ENCODE measurements at places on chromosomes 2 and 18. TPM values are rescaled to one million over a fixed set of nuclear protein-coding genes. Genes with fewer than 3 reads are reported as not detected.

DNA sequence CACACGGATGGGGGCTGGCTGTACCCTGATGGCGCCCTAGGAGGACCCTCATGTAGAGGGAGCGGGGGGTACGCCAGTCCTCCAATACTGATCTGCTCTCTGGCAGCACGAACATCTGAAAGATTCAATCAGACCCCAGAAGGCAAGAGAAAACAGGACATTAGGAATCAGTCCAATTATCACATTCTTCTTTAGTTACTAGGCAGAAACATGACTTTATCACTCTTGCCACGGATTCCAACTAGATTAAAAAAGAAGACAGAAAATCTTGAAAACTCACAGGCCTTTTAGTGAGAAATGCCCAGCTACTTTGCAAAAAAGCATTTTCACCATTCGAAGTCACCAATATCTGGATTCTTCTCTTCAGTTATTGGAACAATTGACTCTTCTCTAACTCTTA is 68.4 kb downstream of the ID2 start:
- no peaks in the 10 kb centered on the region for H3K4me1 ChIP-seq
- H3K27ac ChIP-seq, result no peak overlapping the region
- H3K27me3 ChIP-seq, result no peaks in the 10 kb centered on the region
- no peak for DNase-seq

DNA sequence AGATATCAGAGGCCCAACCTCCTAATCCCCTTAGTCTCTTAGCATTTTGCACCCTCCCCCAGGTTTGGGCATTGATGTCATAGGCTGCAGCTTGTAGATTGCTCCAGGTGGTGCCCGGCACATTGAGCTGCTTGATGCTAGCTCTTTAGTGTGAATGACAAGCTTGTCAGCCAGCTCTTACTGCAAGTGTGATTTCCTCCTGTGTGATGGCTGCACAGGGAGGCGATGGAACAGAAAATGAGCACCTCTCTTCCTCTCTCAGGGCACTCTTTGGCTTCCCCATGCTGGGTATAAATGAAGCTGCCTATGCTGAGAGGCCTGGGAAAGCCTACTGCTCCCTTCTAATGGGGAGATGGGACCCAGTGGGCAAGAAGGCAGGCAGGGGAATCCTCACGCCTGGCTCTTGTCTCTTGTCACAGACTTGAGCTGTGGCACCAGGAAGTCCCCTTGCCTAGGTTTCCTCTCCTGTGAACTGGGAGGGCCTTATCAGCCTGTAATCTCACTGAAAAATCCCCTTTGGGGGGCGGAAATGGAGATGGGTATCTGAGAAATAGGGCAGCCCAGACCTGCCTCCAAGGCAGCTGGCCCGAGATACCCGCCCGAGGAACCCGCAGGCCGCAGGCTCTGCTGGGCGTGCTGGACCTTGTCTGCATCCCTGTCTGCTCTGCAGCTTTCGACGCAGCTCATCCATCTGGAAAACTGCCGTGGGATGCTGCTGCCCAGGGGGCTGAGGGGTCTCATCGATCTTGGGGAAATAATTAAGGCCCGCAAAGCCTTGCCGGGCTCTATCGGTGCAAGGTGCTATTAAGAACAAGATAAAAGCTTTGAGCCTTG is 163.5 kb upstream of the CXCR4 start:
- H3K4me3 ChIP-seq, result no peak overlapping the region
- no peak overlapping the region for H3K27ac ChIP-seq
- DNase-seq, result no peak
- H3K27me3 ChIP-seq, result no peaks in the 10 kb centered on the region

DNA sequence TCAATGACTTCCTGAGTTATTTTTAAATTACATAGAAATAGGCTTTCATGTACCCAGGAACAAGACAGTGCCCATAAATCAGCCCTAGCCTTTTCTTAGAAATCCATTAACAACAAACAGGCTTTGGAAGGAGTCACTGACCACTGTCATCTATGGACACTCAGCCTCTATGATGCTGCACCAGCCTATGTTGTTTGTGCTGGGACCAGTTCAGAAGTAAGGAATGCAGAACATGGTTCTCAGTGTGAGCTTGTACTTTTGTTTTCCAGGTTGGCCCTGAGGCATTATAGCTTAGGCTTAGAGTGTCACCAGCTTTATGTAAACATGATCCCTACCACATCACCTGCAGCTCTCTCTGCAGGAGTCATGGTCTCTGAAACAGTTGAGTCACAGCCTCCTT is 335.7 kb upstream of the CDH7 start:
- peaks cover 11% of the 10 kb centered on the region for H3K4me1 ChIP-seq
- no peaks in the 10 kb centered on the region for H3K36me3 ChIP-seq
- DNase-seq, result peak; percentile 24
- no peaks in the 10 kb centered on the region for H3K27me3 ChIP-seq
- H3K27ac ChIP-seq, result no peak overlapping the region

DNA sequence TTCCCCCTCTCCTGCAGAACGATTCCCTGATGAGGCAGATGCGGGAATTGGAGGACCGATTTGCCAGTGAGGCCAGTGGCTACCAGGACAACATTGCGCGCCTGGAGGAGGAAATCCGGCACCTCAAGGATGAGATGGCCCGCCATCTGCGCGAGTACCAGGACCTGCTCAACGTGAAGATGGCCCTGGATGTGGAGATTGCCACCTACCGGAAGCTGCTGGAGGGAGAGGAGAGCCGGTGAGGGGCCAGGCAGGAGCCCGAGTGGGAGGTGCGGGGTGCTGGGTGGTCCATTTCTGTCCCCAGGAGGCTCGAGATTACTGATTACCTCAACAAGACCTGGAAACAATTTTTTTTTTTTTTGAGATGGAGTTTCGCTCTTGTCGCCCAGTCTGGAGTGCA is 3.1 kb downstream of the DES start:
- H3K4me1 ChIP-seq, result peaks cover 15% of the 10 kb centered on the region
- H3K4me3 ChIP-seq, result no peak overlapping the region
- H3K36me3 ChIP-seq, result no peaks in the 10 kb centered on the region
- no peak overlapping the region for H3K27ac ChIP-seq

DNA sequence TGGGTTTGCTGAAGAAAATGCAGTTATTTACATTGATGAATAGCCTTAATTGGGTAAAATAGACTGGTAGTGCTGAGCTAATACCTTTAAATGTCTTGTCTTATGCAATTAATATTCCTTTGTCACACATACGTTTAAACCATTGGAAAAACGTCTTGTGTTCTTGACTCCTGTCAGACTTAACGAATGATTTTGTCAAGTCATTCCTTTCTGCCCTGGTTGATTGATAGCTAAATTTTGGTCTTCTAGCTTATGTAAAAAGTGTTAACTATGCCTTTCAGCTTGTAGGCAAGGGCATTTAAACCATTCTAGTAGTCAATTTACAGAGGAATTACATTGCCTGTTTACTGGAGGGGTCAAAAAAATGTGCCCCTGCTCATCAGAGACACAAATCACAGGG is 105.8 kb upstream of the LRRTM1 start:
- H3K36me3 ChIP-seq, result no peaks in the 10 kb centered on the region
- no peaks in the 10 kb centered on the region for H3K27me3 ChIP-seq
- DNase-seq, result no peak
- no peak overlapping the region for H3K4me3 ChIP-seq

DNA sequence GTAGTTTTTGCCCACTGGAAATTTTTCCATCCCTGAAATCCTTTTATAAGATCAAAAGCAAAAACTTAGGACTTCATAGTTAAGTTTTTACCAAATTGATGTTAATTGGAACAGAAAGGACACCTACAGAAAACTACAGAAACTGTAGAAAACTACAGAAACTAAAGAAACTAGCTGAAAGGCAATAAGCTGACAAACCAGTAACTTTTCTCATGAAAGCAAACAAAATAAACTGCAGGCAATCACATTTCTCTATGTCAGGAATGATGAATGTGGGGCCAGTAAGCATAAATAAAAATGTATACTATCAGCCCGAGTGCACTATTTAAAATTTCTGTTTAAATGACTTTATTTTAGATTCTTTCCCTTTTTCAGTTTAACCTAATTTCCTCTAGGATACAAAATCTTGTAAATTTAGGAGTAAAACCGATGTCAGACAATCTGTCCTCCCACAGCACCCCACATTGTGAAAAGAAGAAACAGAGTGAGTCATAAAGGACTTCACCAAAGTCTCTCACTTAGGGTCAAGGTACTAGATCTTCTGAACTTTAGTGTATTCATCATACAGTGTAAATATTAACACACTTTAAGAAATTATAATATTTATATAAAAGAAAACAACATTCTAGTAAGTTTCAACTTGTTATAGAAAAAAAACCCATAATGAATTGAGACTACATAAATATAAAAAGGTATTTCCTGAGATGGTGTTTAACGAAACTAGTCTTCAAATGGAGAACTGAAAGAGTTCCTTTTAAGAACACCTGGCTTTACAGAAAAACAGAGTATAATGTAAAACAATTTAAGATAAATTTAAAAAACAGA is 46.6 kb downstream of the USP40 start:
- no peak overlapping the region for H3K27ac ChIP-seq
- no peak overlapping the region for H3K4me3 ChIP-seq
- no peaks in the 10 kb centered on the region for H3K4me1 ChIP-seq
- no peaks in the 10 kb centered on the region for H3K27me3 ChIP-seq

GRCh38 chr2:57959390-57959789 is 87.2 kb upstream of the VRK2 start:
- H3K4me1 ChIP-seq, result no peaks in the 10 kb centered on the region
- no peaks in the 10 kb centered on the region for H3K36me3 ChIP-seq
- peak; percentile 9 for DNase-seq
- H3K4me3 ChIP-seq, result no peak overlapping the region
- no peaks in the 10 kb centered on the region for H3K27me3 ChIP-seq
- no peak overlapping the region for H3K27ac ChIP-seq

DNA sequence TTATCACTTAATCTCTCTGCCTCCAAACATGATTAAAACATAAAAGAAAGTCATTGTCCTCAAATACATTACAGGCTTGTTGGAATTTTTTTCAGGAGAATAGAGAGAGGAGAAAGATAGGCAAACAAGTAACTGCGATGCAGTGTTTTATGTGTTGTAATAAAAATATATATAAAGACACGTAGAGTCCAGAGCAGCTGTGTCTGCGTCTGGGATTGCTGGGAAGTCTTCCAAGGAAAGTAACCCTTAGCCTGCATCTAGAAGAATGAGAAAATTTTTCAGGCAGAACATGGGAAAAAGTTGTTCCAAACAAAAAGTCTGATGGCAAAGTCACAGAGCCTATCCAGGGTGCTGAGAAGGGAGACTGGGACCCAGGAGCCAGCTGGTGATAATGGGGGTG is 91.8 kb upstream of the ST6GAL2 start:
- H3K4me3 ChIP-seq, result no peak overlapping the region
- no peak overlapping the region for H3K27ac ChIP-seq
- DNase-seq, result no peak
- no peaks in the 10 kb centered on the region for H3K27me3 ChIP-seq

DNA sequence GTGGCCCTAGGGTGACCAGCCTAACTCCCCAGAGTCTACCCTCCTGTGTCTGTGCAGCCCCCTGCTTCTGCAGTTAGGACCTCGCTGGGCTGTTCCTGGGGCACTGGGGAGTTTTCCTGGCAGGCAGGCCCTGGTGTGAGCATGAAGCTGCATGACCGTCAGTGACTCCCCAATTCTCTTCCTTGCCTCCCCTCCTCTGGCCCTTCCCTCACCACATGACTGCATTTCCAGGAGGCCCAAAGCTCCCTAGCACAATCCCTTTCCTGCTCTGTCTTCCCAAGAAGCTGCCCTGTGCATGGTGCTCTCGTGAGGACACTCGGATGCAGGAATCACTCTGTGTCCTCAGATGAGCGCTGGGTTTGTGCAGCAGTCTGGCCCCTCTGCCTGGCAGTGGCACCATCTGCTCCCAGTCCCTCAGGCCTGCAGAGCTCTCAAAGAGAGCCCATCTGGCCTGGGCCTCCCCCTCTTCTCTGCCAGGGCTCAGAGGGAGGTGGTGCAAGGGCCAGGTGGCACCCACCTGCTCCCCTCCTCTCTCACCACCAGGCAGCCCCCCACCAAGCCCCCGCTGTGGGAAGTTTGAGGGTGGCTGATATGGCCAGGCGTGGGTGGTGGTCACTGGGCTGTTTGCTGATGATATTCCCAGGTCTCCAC is 125.6 kb upstream of the HS6ST1 start:
- no peaks in the 10 kb centered on the region for H3K27me3 ChIP-seq
- no peak for DNase-seq
- H3K4me1 ChIP-seq, result peaks cover 21% of the 10 kb centered on the region
- no peak overlapping the region for H3K4me3 ChIP-seq
- no peaks in the 10 kb centered on the region for H3K36me3 ChIP-seq
- no peak overlapping the region for H3K27ac ChIP-seq

DNA sequence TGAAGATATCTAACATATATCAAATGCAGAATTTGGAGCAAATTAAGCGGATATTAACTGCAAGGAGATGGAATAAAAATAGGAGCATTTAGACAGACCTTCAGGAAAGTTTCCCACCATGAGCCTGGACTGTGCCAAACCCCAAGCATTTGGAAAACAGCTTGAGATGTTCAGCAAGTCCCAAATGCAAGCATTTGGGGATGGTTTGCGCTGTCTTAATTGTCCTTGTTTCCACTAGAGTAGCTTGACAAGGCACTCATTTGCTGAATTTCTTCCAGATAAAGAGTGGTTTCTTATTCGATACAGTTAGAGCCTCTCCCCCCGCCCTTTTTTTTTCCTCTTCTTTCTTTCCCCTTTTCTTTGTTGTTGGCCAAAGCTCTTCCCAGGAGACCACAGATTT is 77.1 kb upstream of the CDC42EP3 start:
- no peak for DNase-seq
- H3K4me1 ChIP-seq, result no peaks in the 10 kb centered on the region
- H3K4me3 ChIP-seq, result no peak overlapping the region
- H3K27ac ChIP-seq, result no peak overlapping the region
- H3K27me3 ChIP-seq, result no peaks in the 10 kb centered on the region

DNA sequence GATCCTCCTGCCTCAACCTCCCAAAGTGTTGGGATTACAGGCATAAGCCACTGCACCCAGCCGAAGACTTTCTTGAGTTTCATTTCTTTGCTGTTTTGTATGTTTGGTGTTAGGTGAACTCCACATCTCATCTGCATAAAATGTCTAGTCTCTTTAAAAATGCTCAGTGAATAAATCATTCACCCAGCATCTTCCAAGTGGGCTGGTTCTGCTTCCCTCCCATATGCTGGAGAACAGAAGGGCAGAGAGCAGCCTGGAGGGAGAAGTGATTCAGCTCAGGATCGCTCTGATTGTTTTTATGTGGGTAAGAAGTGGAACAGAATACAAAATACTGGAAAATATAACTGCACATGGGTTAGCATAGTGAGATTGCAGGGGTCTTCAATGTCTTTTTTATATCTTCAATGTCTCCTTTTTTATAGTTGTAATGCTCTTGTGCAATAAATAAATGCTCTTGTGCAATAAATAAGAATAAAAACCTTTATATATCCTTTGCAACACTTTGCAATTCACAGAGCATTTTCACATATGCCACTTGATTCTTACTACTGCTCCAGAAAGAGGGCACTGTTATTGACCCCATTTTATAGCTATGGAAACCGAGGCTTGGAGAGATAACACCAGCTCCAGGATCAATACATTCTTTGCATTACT is 253.0 kb upstream of the NCKAP5 start:
- H3K4me3 ChIP-seq, result no peak overlapping the region
- no peaks in the 10 kb centered on the region for H3K4me1 ChIP-seq
- no peak overlapping the region for H3K27ac ChIP-seq
- no peaks in the 10 kb centered on the region for H3K27me3 ChIP-seq
- DNase-seq, result no peak

GBX2 gene
- 1.3 TPM for total RNA-seq

LDLRAD4 gene
- 1.9 TPM for total RNA-seq

NCKAP5 gene
- 0.31 TPM for total RNA-seq

NTSR2 gene
- total RNA-seq, result not detected

AMER3 gene
- 0.49 TPM for total RNA-seq

ELOA2 gene
- total RNA-seq, result not detected

ANKRD39 gene
- total RNA-seq, result 18.3 TPM
